ENCODE measurements at places on chromosomes 12 and 14.
A peak's percentile ranks its signal among the peaks of the same experiment; 100 is the strongest.

GRCh38 chr14:99229654-99230207 is 42.3 kb downstream of the BCL11B start:
- DNase-seq = no peak

GRCh38 chr12:117622741-117623140 is 261.3 kb upstream of the NOS1 start:
- no peak for DNase-seq

DNA sequence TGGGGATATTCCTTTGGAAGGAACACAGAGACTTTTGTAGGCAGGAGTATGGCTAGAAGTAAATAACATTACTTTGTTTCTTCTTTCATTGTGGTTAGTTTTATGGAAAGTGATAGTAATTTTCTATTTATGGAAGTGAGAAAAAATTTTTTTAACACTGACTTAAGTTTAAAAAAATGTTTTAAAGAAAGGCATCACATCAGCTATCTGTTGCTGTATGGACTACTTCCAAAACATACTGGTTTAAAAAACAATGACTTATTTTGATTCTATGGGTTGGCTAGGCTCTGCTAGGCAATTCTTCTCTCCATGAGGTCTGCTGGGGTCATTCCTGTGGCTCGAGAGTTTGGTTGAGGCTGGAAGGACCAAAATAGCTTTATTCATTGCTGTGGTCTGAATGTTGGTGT is 31.7 kb upstream of the SLC38A2 start:
- DNase-seq = no peak

GRCh38 chr14:52355016-52355431 is 40.9 kb downstream of the PTGER2 start:
- DNase-seq = no peak

DNA sequence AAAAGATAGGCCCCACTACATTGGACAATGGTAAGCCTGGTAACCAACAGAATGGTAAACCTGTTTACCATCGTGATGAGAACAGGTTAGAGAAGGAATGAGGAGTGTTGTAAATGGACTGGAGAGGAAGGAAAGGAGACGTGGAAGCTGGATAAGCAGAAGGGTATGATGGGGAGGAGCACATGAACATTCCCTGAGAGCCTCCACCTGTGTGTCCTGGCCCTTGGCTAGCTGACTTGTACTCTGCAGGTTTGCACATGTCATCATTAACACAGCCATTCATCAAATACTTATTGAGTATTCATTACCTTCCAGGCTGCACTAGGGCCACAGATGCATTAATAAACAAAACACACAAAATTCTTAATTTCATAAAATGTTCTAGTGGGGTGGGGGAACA is 4.3 kb upstream of the IL26 start:
- no peak for DNase-seq

DNA sequence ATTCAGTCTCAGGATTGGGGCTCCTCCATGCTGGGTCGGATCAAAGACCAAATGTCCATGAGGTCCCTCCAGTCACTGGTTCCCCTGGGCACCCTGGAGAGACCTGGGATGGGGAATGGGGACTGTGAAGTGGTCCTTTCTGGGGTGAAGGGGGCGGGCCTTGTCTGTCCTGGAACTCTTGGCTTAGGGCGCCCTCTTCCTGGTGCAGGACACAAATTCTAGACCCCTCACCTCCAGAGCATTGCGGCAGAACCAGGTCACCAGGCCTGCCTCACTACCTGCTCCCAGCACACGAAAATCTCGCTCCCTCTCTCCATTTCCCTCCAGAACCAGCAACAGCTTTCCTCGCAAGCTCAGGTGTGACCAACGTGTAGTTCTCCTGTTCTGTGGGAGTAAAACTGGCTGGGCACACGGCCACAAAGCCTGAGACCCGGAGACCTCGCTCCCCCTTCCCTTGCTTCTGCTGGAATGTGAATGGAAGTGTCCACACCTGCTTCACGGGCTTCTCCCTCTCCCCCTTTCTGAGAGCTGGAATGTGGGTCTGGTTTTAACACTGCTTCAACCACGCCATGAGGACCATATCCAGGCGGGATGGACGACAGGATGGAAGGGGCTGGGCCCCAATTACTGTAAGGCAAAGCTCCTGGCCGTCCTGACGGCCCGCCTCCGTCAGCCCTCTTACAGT is 112.7 kb downstream of the SCARB1 start:
- DNase-seq = no peak

DNA sequence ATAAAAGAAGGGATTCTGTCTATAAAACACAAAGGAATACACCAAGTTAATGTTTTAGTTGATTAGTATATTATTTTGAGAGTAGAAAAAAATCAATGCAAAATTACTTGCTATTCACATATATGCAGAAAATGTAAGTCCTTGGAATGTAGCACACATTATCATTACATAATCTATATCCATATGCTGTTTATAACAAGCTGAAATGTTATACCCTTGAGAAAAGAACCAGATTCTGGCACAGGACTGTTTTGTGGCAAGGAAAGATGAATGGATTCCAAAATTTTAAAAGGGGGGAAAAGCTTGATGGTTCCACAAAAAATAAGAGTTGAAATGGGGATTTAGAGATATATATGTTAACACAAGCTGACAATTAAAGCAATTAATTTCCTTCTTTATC is 153.6 kb downstream of the MSRB3 start:
- DNase-seq = no peak

GRCh38 chr14:95395098-95395737 is 75.5 kb upstream of the CLMN start:
- no peak for DNase-seq

DNA sequence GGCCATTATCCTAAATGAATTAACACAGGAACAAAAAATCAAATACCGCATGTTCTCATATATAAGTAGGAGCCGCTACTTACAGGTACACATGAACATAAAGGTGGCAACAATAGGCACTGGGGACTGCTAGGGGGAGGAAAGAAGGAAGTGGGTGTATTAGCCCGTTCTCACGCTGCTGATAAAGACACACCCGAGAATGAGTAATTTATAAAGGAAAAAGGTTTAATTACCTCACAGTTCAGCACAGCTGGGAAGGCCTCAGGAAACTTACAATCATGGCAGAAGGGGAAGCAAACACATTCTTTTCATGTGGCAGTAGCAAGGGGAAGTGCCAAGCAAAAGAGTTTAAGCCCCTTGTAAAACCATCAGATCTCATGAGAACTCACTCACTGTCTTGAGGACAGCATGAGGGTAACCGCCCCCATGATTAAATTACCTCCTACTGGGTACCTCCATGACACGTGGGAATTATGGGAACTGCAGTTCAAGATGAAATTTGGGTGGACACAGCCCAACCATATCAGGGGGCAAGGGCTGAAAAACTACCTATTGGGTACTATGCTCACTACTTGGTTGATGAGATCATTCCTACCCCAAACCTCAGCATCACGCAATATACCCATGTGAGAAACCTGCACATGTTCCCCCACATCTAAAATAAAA is 16.4 kb upstream of the MIA2 start:
- no peak for DNase-seq

- no peak for DNase-seq
Measured at GRCh38 chr12:116712458-116713303, 25.2 kb downstream of the SPRING1 start.

GRCh38 chr14:60184146-60184904 is 19.1 kb upstream of the DHRS7 start:
- no peak for DNase-seq

DNA sequence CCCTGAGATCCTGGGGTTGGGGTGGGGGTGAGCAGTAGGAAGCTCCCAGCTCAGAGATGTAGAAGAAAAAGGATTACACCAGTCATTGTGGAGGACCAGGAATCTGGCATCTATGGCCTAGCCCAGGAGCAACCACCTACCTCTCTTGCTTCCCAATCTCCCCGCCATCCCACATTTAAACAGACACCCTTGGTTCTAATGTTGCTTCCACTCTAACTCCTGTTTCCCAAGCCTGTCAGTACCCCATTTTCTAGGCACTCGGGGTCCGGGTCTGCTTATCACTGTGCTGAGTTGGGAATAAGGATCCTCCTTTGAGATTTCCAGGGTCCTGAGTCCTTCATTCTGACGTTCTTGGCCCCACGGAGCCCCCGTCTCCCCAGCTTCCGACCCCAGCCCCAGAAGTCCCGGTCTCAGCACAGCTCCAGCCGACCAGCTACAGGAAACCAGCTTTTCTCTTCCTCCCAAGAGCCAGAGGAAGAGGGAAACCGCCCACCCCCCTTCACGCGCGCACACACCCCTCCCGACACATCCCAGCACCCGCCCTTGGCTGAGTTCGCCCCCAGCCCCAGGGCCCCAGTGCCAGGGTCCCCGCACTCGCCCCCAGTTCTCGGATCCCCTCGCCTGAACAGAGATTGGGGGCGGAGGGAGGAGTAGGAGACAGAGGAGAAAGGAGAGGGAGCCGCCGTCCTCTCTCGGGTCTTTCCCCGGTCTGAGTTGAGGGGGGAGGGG is 1.2 kb downstream of the ITGA5 start:
- DNase-seq = peak; percentile 45

- DNase-seq = no peak
Measured at GRCh38 chr12:57842342-57843294, 3.9 kb downstream of the CTDSP2 start.

- no peak for DNase-seq
Measured at GRCh38 chr14:90660865-90661570, 155.2 kb downstream of the TTC7B start.

DNA sequence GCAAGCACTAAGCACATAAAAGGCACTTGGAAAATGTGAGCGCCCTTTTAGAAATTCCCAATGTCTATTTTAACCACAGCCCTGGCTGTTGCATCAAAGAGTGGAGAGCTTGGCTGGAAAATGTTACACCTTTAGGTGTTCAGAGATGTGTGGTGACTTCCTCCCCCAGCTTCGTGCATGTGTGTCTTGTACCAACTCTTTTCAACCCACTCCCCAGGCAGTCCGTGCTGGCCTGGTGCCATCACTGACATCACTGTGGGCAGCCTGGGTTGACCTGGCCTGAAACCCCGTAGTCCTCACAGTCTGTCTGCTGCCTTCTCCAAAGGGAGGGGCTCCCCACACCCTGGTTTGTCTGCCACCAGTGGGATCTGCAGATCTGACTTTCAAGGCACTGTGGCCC is 101.8 kb downstream of the SCARB1 start:
- DNase-seq = peak; percentile 76

- peak; percentile 88 for DNase-seq
Measured at GRCh38 chr12:127165567-127166392, 1101.2 kb upstream of the TMEM132C start.

- no peak for DNase-seq
Measured at GRCh38 chr12:128549601-128550218, 274.0 kb downstream of the SLC15A4 start.

DNA sequence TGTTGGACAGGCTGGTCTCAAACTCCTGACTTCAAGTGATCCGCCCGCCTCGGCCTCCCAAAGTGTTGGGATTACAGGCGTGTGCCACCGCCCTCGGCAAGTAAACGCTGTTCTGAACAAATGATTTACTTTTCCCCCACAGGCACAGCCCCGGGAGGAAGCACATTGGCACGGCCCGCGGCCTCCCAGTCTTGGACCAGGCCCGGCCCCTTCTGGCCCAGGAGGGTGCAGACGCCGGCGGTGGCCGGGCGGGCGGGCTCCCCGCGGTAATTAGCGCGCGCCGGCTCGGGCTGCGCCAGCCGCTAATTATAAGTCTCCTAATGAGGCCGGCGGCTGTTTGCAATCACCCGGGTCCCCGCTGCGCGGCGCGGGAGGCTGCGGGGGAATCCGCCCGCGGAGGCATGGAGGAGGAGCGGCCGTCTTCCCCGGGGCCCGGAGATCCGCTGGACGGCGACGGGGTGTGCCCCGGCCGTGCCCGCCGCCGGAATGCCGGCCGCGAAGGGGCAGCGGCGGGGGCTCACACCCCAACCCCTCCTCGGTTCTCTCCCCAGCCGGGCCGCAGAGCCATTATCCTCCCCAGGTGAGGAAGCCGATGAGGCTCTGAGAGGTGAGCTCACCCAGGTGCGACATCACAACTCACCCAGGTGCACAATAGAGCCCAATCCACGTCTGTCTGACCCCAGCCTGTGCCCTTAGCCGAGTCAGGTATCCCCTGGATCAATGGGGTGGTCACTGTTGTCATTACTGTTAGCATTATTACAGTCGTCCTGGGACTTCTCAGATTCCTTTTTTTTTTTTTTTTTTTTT is 3.3 kb upstream of the POP5 start:
- DNase-seq = peak; percentile 66

DNA sequence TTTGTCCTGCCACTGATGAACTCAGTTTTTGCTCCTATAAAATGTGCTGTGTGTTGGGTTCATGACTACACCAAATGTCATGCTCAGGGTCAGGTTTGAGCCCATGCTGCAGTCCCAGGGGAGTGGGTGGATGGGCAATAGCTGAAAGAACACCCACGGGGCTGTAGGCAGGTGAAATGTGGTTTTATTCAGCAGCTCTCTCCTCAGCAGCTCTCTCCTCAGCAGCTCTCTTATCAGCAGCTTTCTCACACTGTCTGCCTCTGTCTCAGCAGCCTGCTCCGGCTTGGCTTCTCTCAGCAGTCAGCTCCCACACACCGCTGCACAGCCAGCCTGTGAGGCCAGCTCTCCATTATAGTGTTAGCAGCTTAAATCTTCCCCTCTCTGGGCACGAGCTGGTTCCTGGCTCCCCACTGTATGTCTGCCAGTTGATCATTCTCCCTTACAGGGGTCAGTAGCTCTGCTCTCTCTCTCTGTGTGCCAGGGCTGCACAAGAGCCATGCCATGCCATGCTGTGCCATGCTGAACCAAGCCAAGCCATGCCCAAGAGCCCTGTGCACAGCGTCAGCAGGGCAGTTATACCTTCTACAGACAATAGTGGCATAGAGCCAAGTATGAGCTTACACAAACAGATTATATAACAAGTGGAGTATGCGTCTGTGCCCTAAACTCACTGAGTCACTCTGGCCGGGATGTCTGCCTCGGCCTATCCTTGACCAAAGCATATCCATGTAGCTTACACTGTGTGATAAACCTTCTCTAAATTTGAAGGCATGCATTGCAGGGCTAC is 303.3 kb upstream of the TMPO start:
- no peak for DNase-seq

GRCh38 chr12:92928421-92928961 is 604 bp downstream of the EEA1 start:
- DNase-seq = peak; percentile 74

- no peak for DNase-seq
Measured at GRCh38 chr14:36221112-36221511, 44.6 kb upstream of the PTCSC3 start.

Data from stimulated activated CD8-positive, alpha-beta memory T cell treated with anti-CD3 and anti-CD28 coated beads, Interleukin-4, amount 100 ng/mL, for 48 hours (primary cell).